ENCODE measurements at places on chromosomes 12 and 14.

GRCh38 chr12:60066655-60067054, 470.8 kb downstream of the SLC16A7 start:
- DNase-seq = no peak
- no peaks in the 10 kb centered on the region for H3K27me3 ChIP-seq
- no peak overlapping the region for H3K4me3 ChIP-seq

- H3K36me3 ChIP-seq = no peaks in the 10 kb centered on the region
- no peak overlapping the region for H3K4me3 ChIP-seq
- DNase-seq = no peak
- H3K27ac ChIP-seq = no peak overlapping the region
- H3K4me1 ChIP-seq = peaks cover 16% of the 10 kb centered on the region
Observed at GRCh38 chr12:57474862-57475261, 4.8 kb downstream of the ARHGAP9 start.

DNA sequence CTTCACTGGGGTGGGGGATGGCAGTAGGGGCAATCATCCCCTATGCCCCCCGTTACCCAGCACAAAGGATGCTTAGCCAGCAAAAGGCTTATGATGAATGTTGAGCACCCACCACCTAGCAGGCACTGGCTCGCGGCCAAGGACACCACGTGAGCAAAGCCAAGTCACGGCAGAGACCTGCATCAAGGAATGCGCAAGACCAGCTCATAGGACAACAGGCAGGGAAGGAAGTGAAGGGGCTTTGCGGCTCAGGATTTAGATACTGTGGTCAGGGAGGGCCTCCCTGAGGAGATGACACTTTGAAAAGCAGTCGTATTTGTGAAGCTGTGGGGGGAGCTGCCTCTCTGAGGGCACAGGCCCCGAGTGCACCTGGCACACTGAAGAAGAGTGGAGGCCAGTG, 32.8 kb downstream of the SH2B3 start:
- H3K4me1 ChIP-seq = no peaks in the 10 kb centered on the region
- H3K27ac ChIP-seq = no peak overlapping the region
- no peak overlapping the region for H3K4me3 ChIP-seq
- no peaks in the 10 kb centered on the region for H3K27me3 ChIP-seq
- H3K36me3 ChIP-seq = peaks cover 6% of the 10 kb centered on the region

DNA sequence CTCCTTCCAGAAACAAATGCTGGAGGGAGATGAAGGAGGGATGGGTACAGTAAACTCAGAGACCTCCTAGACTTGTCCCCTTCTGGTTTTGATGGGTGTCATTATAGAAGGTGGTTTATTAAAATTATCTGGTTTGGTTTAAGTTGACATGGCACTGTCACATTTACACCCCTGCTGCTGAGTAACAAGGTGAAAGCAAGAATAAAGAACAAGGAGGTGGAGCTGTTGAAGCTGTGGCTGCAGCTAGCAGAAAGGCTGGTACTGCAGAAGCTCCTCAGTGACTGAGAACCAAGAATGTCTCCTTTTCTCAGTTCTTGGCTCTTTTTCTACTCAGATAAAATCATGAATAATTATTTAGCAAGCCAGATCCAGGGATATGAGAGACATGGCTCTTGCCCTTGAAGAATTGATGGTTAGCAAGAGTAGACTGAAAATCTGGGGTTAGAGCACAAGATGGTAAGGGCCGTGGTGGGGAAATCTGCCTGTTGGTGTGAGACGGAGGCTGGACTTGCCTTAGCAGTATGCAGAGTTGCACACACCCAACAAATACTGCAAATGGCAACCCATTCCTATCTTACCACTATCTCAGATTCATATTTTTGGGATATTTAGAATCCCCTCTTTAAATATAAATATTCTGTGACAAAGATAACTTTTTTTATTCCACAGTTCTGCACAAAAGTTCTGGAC, at the start of gene GZMH:
TSS of gene GZMH (minus strand) at position 31 of the 690 bp plus-strand sequence. CDS start 72 bp downstream, outside the sequence.
- no peaks in the 10 kb centered on the region for H3K27me3 ChIP-seq
- no peak within 1 kb of the TSS for H3K27ac ChIP-seq
- no peaks in the 10 kb centered on the region for H3K4me1 ChIP-seq
- no peaks in the 10 kb centered on the region for H3K36me3 ChIP-seq
- no peak for DNase-seq

DNA sequence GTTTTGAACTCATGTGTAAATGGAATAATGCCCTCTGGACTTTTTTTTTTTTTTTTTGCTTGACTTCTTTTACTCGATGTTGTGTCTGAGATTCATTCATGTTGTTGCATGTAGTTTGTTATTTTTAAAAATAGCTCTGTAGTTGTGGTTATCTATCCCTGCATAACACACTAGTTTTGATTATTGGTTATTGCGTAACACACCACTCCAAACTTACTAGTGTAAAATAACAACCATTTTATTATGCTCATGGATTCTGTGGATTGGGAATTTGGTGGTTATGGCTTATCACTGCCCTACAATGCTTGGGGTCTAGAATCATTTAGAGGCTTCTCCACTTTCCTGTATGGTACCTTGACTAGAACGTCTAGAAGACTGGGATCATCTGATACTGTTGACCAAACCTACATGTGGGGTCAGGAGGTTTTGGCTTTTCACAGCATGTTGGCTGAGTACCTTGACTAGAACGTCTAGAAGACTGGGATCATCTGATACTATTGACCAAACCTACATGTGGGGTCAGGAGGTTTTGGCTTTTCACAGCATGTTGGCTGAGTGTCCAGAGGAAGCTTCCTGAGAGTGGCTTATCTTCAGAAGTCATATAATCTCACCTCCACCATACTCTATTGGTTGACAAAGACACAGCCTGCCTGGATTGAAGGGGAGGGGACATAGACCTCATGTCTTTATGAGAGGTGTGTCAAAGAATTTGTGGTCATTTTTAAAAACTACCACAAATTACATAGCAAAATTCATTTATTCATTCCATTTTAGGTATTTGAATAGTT, 11.6 kb downstream of the VRK1 start:
- H3K27me3 ChIP-seq = no peaks in the 10 kb centered on the region
- no peak overlapping the region for H3K4me3 ChIP-seq
- no peak for DNase-seq
- H3K4me1 ChIP-seq = no peaks in the 10 kb centered on the region
- H3K36me3 ChIP-seq = no peaks in the 10 kb centered on the region

DNA sequence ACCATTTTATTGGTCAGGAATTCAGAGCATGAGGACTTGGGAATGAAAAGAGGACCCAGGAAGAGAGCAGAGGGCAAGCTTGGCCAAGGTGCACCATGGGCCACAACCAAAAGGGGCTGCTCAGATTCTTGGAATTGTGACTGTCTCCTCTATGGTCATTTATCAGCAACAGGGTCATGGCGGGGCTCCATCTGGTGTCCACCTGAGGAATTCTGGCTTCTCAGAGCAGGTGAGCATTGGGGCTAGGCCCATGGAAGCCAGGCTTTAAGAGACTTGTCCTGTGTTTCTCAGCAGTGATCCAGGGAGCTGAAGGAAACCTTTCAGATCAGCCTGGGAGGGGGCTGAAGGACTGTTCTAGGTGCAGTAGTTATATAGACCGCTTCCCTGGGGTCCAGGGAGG, 2.6 kb upstream of the RIN3 start:
- H3K36me3 ChIP-seq = no peaks in the 10 kb centered on the region
- DNase-seq = peak; percentile 51
- H3K27me3 ChIP-seq = no peaks in the 10 kb centered on the region
- H3K4me1 ChIP-seq = peaks cover 42% of the 10 kb centered on the region
- H3K27ac ChIP-seq = peak overlapping the region; percentile 79
- peak overlapping the region; percentile 33 for H3K4me3 ChIP-seq

GRCh38 chr12:54082397-54082892, 28.8 kb downstream of the HOXC4 start:
- no peaks in the 10 kb centered on the region for H3K36me3 ChIP-seq
- H3K27me3 ChIP-seq = no peaks in the 10 kb centered on the region
- no peak for DNase-seq
- H3K4me1 ChIP-seq = no peaks in the 10 kb centered on the region

GRCh38 chr12:127642208-127642607, 624.8 kb upstream of the TMEM132C start:
- no peaks in the 10 kb centered on the region for H3K27me3 ChIP-seq
- DNase-seq = no peak
- no peak overlapping the region for H3K4me3 ChIP-seq
- no peaks in the 10 kb centered on the region for H3K36me3 ChIP-seq

DNA sequence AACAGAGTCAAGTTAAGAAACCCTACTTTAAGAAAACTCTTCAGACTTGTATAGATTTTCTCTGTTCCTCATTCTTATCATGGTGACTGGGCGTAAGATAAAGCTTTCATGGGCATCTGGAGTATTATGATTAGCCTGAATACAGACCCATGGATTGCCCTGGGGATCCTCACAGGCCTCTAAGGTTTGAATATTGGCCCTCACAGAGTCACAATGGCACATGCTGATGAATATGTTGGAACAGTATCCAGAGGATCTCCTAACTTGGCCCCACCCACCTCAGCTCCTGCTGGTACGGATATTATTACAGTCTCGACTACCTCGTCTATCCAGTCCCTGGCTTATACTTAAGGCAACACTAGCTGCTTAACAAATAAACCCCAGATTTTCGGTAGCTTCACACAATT, 8.1 kb downstream of the OSBPL8 start:
- H3K4me1 ChIP-seq = no peaks in the 10 kb centered on the region
- no peak overlapping the region for H3K27ac ChIP-seq
- H3K27me3 ChIP-seq = no peaks in the 10 kb centered on the region
- H3K36me3 ChIP-seq = 0 out of 2 replicates have a peak, but pooled peaks cover 4% of the 10 kb centered on the region
- DNase-seq = no peak
- no peak overlapping the region for H3K4me3 ChIP-seq

GRCh38 chr12:125110641-125111360, 45.6 kb downstream of the AACS start:
- H3K27ac ChIP-seq = no peak overlapping the region
- H3K36me3 ChIP-seq = peaks cover 11% of the 10 kb centered on the region
- no peaks in the 10 kb centered on the region for H3K27me3 ChIP-seq

GRCh38 chr14:101135796-101136742, 232.5 kb upstream of the RTL1 start:
- no peaks in the 10 kb centered on the region for H3K36me3 ChIP-seq
- no peak overlapping the region for H3K4me3 ChIP-seq
- H3K4me1 ChIP-seq = no peaks in the 10 kb centered on the region
- H3K27ac ChIP-seq = no peak overlapping the region

DNA sequence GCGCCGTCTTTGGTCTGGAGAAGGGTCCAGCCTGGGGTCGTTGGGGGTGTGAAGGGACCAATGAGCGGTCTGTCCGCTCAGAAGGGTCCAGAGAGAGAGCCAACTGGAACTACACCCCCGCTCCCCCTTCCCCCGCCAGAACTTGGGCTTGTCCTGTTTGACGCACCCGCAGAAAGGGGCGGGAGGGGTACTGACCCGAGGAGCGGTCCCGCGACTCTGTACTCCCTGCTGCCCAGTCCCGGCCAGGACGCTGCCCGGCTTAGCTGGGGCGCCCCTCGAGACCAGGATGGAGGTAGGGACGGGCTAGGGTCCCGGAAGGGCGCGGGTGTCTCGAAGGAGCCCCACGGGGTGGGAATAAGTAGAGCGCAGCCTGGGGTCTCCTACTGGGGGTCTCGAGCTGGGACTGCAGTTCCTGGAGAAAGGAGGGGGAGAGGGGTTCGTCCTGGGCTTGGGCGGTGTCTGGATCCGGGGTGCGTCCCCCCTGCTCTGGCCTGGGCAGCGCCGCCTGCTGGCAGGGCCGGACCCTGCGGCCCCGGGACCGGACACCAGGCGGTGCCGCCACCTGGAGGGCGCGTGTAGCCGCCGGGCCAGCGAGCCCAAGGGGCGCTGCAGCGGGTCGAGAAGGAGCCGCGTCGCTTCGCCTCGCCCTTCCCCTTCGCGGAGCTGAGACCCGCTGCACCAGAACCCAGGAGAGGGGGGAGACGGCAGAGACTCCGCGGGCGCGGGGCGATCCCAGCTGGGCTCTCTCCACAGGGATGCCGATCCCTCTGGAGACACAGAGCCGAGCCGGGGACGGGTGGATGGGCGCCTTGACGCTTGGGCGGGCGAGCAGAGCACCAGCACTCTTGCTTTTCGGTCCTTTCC, 3.8 kb upstream of the CACNB3 start:
- peak overlapping the region; percentile 84 for H3K27ac ChIP-seq
- H3K4me1 ChIP-seq = peaks cover 57% of the 10 kb centered on the region
- DNase-seq = peak; percentile 39
- H3K4me3 ChIP-seq = peak overlapping the region; percentile 92
- no peaks in the 10 kb centered on the region for H3K36me3 ChIP-seq
- no peaks in the 10 kb centered on the region for H3K27me3 ChIP-seq

DNA sequence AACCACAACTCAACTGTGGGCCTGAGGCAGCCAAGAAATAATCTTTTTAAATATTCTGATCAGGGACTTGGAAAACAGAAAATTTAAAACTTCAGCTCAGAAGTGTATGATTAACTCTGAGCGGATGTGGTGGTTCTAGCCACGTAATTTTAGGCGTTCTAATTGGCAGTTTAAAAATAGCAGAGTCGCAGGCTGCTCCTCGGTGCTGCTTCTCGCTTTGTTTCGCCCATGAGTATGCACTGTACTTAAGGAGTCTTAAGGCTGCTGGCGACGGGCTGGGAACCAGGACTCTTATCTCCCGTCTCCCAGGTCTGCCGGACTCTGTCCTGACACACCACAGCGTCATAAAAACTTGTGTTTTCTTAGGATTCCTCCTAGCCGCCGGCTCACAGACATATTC, 113.4 kb upstream of the PELI2 start:
- H3K36me3 ChIP-seq = no peaks in the 10 kb centered on the region
- no peak overlapping the region for H3K4me3 ChIP-seq
- no peak for DNase-seq

- no peak overlapping the region for H3K27ac ChIP-seq
- no peaks in the 10 kb centered on the region for H3K27me3 ChIP-seq
- H3K4me3 ChIP-seq = no peak overlapping the region
- no peaks in the 10 kb centered on the region for H3K4me1 ChIP-seq
Observed at GRCh38 chr14:106613256-106613655, 1086.9 kb downstream of the TMEM121 start.

DNA sequence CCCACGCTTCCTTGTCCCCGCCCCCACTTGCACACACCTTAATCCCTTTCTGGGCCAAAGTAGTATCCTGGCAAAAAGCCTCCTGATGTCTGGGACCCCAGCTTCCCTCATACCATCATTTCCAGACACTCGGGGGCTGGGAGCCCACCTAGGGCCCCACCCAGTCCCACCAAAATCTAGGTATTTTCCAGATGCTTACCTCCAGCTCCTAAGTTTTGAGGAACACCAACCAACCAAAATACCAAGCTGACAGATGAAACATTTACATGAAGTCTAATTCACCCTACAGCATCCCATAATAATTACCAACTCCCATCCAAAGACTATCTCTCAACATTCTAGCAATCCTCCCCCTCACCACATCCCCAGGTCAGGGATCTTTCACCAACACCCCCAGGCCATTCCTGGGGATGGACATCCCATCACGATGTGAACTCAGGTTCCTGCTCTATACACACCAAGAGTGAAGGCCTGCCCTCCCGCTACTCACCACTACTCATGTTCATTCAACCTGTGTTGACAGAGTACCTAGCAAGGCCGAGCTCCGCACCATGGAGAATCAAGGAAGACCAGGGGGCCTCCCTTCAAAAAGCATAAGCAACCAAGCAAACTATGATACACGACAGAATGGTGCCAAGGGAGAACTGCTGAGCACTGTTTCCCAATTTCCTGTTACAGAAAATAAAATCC, 1.6 kb upstream of the CHD4 start:
- DNase-seq = no peak
- H3K4me3 ChIP-seq = no peak overlapping the region
- peaks cover 4% of the 10 kb centered on the region for H3K36me3 ChIP-seq
- peaks cover 53% of the 10 kb centered on the region for H3K4me1 ChIP-seq
- H3K27ac ChIP-seq = peak overlapping the region; percentile 77

All from HCT116 (cell line).